ENCODE measurements at places on chromosomes 6 and 20. TPM values are rescaled to one million over a fixed set of nuclear protein-coding genes. Genes with fewer than 3 reads are reported as not detected.

Gene MYH7B
- total RNA-seq: 0.04 TPM

Gene RBBP8NL
- not detected for total RNA-seq

Gene CLPSL2
- not detected for total RNA-seq

Gene SLC17A2
- total RNA-seq: not detected

Gene ADGRG6
- total RNA-seq: 30.3 TPM

Data from kidney epithelial cell (primary cell).